ENCODE measurements at places on chromosomes 3 and 15.

DNA sequence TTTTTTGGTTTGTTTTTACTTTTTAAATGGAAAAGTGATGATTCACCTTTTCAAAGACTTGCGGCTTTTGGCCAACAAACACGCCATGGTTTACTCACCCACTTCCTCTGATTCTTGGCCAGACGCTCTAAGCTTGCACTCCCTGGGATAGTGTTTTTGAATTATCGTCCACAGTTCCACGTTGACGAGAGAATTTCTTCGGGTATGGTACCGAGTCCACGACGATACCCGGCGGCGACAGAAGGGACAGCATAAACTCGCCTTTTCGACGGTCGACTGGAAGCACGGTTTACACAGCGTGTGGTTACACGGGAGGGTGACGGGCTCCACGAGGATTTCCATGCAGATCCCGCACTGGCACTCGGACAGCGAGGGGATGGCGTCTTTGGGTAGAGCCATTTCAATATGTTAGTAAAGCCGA is 783 bp downstream of the RNF168 start:
- no peak for DNase-seq

DNA sequence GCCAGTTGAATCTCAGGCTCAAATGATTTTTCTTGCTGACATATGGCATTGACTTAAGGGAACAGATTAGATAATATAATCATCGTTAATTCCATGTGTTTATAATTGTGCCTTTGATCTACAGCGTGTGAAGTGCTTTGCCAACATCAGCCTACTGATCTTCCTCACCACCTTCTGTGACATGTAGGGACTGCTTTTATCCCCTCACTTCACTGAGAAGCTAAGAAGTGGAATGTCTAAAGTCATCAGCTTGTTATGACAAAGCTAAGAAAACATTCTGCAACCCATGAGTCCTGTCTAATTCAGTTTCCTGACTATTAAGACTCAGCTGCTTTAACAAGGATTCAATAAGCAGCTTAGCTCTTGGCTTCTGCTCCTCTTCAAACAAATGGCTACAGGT is 106.0 kb downstream of the MYH15 start:
- no peak for DNase-seq

DNA sequence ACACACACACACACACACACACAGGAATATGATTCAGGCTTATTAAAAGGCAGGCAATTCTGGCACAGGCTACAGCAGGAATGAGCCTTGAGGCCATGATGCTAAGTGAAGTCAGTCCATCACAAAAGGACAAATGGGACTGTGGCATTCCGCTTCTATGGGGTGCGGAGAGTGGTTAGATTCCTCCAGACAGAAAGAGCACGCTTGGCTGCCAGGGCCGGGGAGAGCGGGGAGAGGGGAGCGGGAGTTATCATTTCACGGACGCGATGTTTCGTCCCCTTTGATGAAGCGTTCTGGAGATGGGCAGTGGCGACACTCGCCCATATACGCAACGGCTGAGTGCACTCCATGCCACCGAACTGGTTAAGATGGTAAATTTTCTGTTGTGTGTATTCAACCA is 58.5 kb upstream of the FAM174B start:
- DNase-seq: no peak

DNA sequence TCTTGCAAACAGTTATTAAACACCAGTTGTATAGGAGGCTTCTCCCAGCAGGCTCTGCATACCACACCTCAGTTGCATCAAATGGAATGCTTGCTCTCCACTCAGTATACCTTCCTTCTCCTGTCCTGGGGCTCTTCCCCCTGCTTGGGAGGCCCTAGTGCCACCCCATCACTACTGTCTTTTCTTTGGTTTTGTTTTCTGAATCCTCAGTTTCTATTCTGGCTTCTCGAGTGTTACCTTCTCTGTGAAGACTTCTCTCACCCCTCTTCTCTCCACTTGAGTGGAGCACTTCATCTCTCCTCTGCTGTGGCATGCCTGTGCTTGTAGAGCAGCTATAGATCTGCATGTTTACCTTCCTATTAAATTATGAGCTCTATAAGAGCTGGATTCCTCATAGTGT is 75.7 kb upstream of the TPRG1 start:
- DNase-seq: no peak
